Fibroblast of skin of left biceps (primary cell): ENCODE measurements at places on chromosomes 1 and 21.

GRCh38 chr1:224432672-224433040, 1.9 kb downstream of the WDR26 start:
- no peak for DNase-seq

- DNase-seq: peak; percentile 27
Measured at GRCh38 chr1:155729031-155729898, 40.4 kb downstream of the DAP3 start.

GRCh38 chr1:233704170-233704897, 90.4 kb downstream of the KCNK1 start:
- DNase-seq: no peak

DNA sequence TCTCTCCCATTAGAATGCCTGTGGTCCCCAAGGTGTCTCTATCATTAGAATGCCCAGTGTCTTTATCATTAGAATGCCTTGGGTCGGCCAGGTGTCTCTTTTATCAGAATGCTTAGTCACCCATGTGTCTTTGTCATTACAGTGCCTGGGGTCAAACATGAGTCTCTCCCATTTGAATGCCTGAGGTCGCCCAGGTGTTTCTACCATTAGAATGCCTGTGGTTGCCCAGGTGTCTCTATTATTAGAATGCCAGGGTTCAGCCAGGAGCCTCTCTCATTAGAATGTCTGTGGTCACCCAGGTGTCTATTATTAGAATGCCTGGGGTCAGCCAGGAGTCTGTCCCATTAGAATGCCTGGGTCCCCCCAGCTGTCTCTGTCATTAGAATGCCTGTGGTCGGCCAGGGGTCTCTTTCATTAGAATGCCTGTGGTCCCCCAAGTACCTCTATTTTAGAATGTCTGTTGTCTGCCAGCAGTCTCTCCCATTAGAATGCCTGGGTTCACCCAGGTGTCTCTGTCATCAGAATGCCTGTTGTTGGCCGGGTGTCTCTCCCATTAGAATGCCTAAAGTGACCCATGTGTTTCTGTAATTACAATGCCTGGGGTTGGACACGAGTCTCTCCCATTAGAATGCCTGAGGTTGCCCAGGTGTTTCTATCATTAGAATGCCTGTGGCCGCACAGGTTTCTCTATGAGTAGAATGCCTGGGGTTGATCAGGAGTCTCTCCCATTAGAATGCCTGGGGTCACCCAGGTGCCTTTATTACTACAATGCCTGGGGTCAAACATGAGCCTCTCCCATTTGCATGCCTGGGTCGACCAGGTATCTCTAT, 57.1 kb downstream of the RNF187 start:
- no peak for DNase-seq

DNA sequence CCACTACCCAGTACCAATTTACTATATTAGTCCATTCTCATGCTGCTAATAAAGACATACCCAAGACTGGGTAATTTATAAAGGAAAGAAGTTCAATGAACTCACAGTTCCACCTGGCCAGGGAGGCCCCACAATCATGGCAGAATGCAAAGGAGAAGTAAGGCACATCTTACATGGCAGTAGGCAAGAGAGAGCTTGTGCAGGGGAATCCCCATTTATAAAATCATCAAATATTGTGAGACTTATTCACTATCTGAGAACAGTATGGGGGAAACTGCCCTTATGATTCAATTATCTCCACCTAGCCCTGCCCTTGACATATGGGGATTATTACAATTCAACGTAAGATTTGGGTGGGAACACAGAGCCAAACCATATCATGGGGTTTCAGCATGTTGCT, 6.4 kb downstream of the CD58 start:
- DNase-seq: no peak

- DNase-seq: peak; percentile 70
Measured at GRCh38 chr21:46295996-46296752, 10.0 kb downstream of the YBEY start.

- peak; percentile 79 for DNase-seq
Measured at GRCh38 chr1:86137436-86137835, 19.1 kb downstream of the COL24A1 start.

DNA sequence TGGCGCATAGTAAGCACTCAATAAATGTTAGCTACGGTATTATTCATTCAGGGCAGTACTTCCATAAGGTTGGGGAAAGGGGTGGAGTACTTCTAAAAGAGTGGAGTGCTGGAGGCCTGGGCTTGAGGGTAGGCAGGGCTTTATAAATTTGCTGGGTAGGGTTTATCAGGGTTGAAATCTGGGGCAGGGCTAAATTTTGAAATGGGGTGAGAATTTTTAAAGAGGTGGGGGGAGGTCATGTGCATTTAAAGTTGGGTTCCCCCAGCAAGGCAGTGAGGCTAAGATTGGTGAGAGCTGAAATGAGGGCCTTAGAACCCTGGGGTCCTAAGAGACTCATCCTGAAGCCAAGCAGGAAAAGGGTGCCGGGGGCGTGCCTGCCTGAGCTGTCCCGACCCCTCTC, 10.0 kb downstream of the CATSPER4 start:
- DNase-seq: no peak

DNA sequence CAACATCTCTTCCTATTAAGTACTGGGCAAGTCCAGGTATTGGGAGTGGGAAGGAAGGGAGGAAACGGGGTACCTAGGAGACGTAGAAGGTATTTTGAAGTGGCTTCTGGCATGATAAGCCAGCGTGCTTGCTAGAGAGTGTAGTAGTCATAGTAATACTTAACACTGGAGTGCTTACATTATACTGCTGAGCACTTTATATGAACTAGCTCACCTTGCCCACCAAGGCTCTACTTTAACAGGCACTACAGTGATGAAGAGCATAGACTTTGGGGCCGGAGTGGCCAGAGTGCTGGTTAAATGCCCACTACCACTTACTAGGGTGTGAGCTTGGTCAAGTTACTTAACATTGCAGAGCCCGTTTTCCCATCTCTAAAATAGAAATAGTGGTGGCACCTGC, 61.7 kb downstream of the ACP6 start:
- DNase-seq: no peak

DNA sequence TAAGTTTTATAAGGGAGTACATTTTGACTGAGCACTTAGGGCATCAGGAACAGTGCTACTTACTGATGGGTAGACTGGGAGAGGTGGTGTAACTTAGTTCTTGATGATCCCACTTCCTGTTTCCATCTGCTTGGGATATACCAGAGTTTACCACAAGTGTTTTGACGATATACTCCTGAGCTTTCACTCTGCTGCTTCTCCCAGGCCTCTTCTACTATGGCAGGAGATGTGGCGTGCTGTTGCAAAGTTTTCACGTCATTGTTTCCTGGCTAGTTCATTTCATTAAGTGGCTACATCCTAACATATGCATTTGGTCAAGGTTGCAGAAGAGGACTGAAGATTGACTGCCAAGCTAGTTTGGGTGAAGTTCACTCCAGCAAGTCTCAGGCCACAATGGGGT, 41.3 kb upstream of the LAMC2 start:
- no peak for DNase-seq

GRCh38 chr21:36055551-36055950, 4.8 kb downstream of the SETD4 start:
- no peak for DNase-seq

GRCh38 chr1:64172458-64172983, 30.9 kb upstream of the UBE2U start:
- peak; percentile 50 for DNase-seq

DNA sequence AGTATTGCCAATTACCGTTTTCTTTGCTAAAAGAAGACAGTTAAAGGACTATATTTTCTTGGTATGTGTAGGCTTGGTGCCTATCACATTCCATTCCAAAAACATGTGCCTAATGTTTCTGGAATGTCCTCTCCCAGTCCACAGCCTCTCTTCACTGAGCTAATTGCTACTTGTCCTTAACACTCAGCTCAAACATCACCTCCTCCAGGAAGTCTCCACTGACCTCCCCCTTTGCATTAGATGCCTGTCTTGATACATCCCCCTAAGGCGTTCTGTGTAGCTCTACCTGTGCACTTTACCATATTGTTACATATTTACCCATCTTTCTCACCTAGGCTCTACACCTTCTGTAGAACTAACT, 195.6 kb upstream of the CAMK1G start:
- DNase-seq: peak; percentile 37

DNA sequence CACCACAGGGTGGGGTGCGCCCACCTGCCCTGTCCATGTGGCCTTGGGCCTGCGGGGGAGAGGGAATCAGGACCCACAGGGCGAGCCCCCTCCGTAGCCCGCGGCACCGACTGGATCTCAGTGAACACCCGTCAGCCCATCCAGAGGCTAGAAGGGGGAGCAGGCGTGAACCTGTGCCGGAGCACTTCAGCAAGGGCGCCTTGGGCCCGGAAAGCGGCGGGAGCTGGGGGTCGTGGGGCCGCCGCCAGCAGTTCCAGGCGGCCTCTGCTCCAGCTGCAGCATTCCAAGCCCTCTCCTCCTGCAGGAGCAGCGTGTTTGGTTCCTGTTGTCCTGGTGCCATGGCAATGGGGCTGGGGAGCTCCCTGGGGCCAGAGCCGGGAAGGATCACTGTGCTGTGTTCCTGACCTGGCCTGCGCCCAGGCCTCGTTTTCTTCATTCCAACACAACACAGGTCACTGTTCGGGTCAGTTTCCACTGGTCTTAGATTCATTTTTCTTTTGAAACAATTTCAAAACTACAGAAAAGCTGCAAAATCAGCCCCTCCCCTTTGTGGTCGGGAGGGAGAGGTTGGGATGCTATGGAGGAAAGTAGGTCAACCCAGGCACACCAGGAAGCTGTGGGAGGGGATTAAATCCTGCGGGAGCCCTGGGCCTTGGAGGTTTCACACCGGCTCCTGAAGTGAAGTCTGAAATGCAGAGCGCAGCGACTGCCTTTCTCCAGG, 18.8 kb downstream of the SLX9 start:
- DNase-seq: no peak

GRCh38 chr21:15872236-15872635, 142.5 kb downstream of the USP25 start:
- DNase-seq: no peak

- DNase-seq: no peak
Measured at GRCh38 chr1:74425676-74426075, 86.7 kb downstream of the LRRC53 start.
